Inflammatory macrophage treated with lipopolysaccharide for 1 hour (primary cell): ENCODE measurements at places on chromosomes 5 and 9.

- peak; percentile 89 for DNase-seq
These were observed 2.1 kb upstream of the ANXA2R start for GRCh38 chr5:43042176-43042625.

- DNase-seq: no peak
These were observed 286.9 kb upstream of the CLINT1 start for GRCh38 chr5:158145827-158146226.

DNA sequence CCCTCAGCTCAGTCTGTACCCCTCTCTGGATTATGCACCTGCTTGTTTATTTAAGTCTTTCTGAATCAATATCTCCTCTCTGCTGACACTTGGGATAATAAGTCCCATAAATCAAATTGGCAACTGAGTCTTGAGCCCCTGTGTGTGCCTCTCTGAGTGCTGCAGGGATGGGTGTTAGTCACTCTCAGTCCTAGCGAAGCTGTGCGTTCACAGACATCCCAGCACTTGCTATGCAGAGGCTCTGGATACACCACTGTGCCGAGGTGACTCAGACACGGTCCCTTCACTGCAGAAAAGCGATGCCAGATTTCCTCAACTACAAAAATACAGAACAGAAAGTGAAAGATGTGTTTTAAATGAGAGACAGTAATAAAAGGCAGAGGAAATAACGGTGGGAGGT, 4.1 kb upstream of the KCNMB1 start:
- DNase-seq: peak; percentile 78

- DNase-seq: peak; percentile 42
These were observed 50.7 kb downstream of the COL15A1 start for GRCh38 chr9:98994172-98995058.

DNA sequence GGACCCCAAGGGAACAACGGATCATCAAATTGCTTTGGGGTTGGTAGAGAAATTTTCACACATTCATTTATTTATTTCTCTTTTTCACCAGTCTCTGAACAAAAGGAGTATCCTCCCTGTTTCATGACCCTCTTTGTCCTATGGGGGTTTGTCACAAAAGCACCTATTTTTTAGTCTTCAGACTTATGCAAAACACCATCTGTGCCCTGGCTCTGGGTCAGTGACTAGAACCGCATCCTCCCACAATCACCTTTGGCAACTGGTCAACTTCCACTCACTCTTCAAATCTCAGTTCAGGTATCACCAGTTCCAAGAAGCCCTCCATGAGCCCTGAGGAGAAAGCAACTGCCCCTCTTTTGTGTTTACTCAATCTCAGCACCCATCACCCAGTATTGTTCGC, 395.7 kb downstream of the CDK5RAP2 start:
- DNase-seq: no peak

DNA sequence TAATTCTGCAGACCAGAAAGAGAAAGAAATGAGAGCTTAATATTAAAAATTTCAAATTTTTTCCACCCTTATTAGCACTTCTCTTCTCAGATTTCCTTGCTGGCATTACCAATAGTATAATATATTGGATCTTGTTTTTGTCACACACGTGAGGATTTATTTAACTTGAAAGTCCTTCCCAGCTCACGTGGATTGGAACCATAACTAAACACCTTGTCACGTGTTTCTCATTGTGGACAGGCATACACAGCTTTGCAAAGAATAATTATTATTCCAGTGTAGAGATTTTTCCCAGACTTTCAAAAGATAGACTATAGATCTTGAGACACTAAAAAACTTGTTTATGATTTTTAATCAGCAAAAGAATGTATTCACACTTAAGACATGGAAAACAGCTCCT, 123.8 kb upstream of the LPAR1 start:
- no peak for DNase-seq

- no peak for DNase-seq
These were observed 91.8 kb upstream of the DPYSL3 start for GRCh38 chr5:147601652-147602051.

- DNase-seq: no peak
These were observed 1173.5 kb upstream of the NUDT12 start for GRCh38 chr5:104736073-104736472.

DNA sequence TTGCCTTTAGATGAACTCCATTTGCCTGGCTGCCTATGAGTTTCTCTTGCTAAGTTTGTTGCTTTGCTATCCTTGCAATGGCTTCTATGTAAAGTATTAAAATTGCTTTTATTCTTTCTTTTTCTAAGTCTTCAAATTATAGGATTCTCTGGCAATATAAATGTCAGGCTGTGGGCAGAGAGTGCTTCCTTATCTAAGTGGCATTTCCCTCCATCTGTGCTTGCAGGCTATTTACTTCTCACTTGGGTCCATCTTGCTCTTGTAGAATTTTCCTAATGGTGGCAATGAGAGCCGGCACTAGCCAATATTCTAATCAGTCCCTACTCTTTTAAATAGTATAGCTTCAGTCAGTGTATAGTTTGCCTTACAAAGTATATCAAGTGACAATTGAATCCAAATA, 63.3 kb downstream of the FAM174A start:
- DNase-seq: no peak

- no peak for DNase-seq
These were observed 26.0 kb upstream of the DMRT2 start for GRCh38 chr9:1024112-1024511.

GRCh38 chr5:14983666-14984441, 112.3 kb upstream of the ANKH start:
- no peak for DNase-seq

GRCh38 chr9:109083141-109083540, 36.6 kb downstream of the TMEM245 start:
- DNase-seq: no peak
